ENCODE measurements at places on chromosomes 6 and 20.

DNA sequence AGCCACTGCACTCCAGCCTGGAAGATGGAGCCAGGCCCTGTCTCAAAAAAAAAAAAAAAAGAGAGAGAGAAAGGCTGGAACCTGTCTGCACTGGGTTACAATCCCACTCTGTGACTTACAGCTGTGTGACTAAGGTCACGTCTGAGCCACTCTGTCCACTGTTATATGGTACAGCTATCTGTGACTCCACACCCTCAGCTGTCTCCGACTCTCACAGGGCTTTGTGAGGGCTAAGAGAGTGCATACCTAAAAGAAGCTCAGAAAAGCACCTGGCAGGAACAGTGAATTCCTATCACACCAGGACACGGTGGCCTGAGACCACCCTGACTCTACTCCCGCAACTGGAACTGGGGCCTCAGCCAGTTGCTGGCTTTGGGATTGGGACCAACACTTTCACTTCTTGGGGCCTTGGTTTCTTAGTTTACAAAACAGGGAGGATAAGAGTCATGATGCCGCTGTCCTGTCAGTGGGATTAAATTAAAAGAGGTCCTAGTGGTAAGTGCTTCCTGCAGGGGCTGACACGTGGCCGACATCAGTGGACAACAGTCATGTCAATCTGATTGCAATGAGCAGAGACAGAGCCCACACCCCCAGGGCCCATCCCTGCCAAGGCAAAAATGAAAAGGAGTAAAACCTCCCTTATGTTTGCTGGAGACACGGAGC lies 5.7 kb upstream of the CD93 start:
- DNase-seq, result no peak

DNA sequence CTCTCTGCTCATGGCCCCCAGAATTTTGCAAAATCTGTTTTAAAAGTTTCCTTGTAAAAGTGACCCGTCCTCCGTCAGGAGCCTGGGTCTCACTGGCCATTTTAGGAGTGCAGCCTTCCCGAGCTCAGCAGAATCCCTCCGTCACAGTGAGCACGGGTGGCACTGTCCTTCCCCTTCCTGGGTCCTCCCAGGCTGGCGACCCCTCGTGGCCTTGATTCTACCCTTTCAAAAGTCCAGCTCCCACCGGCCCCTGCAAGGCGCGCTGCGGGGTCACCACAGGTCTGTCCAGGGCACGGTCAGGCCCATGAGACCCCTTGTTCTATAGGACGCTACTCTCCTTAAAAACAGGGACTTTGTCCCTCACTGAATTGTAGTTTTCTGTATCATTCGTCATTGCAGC lies 112.7 kb downstream of the PSMB1 start:
- DNase-seq, result no peak

DNA sequence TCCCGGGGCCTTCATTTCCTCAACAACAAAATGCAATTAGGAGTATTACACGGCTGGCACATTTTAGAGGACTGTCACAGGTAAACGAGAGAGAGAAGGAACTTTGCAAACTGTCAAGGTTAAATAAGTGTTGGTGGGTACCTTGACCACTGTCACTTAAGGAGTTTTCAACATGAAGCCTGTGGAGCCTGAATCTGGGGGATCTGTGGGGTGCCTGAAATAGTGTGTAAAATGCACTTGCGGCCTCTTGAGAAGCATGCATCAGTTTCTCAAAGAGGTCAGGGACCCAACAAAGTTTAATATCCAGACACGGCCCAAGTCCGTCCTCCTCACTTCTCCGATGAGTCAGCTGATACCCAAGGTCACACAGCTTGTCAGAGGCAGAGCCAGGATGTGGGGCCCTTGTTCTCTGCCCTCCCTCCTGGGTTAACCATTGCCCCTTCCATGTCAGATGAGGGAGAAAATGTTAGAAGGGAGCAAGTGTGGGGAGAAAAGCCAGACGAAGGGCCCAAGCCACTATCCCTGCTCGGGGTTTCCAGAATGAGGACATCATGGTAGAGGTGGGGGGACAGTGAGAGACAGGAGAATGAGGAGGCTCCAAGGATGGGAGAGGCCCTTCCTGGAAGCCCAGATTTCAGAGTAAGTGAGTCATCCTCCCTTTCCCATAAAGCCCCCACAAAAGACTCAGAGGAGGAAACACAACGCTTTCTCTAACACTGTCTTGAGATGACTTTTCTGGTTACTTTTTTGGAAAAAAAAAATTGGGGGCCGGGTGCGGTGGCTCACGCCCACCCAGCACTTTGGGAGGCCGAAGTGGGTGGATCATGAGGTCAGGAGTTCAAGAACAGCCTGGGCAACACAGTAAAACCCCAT lies 42.2 kb downstream of the C6orf132 start:
- DNase-seq, result no peak

DNA sequence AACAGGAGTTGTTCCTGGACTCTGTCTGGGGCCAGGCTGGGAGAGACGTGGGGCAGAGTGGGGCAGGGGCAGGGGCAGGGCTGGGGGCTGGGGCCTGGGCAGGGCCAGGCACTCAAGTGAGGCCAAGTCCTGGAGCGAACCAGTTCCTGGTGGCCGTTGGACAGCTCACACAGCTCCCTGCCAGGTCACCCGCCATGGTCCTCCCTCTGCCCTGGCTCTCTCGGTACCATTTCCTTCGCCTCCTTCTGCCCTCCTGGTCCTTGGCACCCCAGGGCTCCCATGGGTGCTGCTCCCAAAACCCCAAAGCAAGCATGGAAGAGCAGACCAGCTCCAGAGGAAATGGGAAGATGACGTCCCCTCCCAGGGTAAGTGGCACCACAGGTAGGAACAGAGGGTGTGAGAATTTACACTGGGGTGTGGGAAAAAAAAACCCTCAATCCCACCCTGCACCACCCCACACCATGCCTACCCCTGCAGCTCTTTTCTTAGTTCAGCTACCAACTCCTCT lies at the start of gene MCCD1:
Gene MCCD1, plus strand, starts transcription at position 142 of the 508 bp plus-strand sequence. Its CDS starts 53 bp downstream, at position 195.
- no peak for DNase-seq

DNA sequence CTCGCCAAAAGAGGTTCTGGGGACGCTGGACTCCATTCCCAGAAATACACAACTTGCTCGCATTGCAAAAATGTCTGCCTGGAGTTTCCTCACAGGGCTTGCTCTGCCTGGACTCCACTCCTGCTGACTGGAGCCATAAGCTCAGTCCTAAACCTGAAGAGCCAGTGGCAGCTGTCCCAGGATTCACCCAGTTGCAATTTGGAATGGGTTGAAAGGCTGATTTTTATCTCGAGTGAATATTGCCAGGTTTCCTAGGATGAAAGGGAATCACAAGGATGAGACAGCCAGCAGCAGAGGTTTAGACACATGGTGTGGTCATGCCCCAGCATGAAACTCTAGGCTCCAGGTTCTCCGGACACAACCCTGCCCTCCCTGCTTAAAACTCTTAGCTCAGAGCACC lies 223.3 kb downstream of the BMP7 start:
- DNase-seq, result no peak

DNA sequence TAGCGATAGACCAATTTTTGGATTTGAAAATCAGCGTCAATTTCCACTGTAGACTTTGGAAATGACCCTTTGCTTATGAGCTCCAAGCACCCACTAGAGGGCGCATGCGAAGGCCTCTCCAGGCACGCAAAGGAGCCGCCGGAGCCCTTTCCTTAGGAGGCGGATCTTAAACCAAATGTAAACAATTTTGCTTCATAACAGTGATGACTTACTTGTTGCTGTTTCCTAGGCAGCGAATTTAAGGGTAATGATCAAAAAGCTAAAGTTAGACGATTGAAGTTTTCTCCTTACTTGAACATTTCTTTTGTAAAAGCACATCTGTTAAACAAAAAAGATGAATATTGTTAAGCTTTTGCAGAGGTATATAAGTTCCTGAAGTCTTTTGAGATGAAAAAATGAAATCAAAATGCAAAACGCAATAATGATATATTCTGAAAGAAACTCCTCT lies 29.2 kb upstream of the EXOC2 start:
- peak; percentile 76 for DNase-seq

DNA sequence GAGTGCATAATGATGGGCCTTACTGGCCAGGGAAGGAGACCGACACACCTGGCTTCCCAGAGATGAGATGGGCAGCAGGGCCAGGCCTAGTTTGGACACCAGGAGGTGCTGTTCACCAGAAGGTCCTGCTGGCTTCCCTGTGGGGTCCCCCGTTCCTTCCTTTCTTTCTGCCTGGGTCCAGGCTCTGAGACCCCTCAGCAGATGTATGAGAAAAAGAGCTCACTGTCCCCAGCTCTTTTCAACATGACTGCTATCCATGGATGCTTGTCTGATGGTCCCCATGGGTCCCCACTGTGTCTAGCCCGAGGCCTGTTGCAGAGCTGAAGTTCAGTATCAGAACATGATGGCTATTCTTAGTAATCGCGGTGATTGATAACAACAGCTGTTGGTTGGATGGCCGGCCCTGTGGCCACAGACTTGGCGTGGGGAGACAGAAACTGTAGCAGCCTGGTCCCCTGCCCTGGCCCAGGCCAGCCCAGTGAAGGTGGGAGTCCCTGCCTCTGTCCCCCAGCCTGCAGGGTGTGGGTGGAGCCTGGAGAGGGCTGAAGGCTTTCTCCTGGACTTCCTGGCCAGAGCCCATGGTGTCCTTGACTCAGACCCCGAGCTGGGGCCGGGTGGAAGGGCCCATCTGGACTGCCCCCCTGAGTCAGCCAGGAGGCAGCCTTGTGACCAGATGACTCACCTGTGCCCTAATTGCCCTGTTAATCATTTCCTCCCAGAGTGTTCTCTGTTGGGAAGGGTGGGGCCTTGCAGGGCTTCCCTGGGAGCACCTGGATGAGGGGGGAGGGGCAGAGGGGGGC lies 9.9 kb upstream of the BAK1 start:
- DNase-seq, result peak; percentile 29

GRCh38 chr20:37452236-37452635 lies 68.8 kb upstream of the NNAT start:
- no peak for DNase-seq

All from CD4-positive, alpha-beta T cell treated with Interleukin-4 for 4 hours (primary cell).